ENCODE measurements at places on chromosomes 4 and X.

DNA sequence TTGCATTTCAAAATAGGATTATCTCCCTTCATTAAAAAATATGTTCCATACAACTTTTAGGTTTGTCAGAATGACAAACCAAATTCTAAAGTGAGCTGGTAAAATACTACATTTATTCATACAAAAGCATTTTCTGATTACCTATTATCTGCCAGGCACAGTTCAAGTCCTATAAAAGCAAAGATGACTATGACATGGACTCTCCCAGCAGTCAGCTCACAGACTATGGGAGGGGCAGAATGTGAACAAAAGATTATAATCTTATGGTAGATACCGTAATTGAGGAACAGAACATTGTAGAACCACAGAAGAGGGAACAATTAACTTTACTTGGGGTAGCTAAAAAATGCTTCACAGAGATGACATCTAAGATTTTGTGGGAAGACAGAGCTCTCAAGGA is 12.4 kb downstream of the PAQR3 start:
- DNase-seq: no peak

DNA sequence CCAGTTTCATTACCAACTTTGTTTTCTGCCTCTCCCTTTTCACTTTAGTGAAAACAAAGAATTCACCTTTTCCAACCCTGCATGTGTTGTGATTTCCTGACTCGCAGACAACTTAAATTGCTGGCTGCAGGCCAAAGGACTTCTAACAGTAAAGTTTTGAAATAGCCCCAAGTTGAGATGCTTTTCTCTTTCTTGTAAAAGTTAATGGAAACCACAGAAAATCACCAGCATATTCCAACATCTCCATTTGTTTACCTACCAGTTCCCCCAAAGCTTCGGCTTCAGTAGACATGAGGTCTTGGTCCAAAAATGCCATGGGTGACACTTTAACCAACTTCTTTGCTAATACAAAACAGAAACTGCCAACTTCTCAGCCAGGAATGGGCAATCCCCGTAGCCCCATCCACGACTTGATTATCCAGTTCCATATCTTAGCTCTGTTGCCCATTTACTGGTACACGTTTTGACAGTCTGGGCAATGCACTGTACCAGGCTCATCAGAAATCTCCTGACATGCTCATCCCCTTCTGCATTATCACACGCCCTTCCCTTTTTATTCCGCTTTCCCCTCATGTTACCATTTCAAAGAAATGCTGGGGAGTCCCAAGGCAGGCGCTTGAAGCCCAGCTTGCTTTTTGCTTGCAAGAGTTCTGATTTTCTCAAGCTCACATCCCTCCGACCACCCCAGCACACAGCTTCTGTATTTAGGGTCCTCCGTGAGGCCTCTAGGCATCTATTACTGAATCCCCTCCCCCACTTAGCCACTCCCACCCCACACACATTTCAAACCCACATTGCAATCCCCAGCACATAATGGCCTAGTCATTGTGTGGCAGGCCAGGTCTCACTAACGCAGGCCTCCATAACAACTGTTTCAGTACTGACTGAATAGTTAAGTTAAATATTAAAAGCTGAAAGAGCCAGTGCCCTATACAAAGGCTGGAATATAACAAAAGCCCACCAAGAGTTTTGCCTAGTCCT is 137.9 kb upstream of the S100G start:
- DNase-seq: no peak

DNA sequence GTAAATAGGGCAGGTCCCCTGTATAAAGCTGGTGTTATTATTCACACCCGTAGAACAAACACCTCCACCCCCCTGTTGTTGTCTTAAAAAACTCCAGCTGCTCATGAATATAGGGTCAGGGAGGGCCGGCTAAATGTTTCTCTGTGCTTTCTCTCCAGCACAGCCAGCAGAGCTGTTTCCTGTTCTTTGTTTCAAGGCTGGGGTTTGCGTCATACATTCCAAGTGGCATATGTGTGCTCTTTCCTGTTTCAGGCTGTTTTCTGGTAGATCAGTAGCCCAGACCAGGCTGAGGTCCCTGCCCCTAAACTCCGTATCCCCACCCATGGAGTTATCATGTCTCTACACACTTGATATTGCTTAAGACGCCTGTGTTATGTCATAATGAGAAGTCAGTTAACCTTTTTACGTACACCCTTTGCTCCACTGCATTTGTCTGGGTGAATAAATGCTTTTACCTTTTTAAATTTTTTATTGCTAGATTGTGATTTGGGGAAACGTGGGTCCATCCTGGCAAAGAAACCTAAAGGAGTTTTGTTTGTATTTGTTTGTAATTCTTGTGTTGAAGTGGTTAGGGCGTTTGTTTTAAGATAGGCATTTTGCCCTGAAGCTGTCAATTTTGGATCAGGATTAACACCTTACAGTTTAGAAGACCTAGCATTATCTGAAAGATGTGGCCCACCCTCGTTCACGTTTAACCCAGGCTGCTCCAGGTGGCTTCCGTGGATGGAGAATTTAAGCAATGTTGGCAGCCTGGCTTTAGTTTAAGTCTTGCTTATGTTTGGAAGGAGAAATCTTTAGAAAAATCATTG is 3.3 kb downstream of the KLF3 start:
- DNase-seq: no peak

GRCh38 chr4:21092531-21092930 is 392.3 kb downstream of the PACRGL start:
- DNase-seq: no peak

DNA sequence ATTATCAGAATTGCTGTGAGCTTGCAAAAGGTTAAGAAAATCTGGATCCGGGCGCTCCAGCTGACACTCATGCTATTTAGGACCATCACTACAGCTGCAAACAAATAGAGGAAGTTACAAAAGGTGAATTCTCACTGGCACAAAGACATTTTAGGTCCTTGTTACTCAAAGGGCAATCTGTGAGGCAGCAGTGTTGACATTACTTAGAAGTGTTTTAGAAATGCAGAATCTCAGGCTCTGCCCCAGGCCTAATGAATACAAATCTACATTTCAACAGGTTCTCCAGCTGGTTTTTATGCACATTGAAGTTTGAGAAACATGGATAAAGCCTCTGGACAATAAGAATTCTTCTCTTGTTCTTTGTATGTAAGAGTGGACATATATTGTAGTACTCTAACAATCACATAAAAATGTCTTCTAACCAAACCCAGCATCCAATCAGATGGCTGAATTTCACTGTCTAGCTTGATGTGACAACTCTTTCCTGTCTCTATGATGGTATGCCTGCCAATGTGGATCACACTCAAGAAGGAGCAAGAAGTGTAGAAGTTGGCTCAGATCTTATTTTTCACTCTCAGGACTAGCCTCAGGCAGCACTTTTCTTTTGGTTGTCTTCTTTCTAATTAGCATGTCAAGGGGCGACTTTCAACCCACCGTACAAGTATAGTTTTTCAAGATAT is 18.8 kb downstream of the SLC7A11 start:
- DNase-seq: no peak

DNA sequence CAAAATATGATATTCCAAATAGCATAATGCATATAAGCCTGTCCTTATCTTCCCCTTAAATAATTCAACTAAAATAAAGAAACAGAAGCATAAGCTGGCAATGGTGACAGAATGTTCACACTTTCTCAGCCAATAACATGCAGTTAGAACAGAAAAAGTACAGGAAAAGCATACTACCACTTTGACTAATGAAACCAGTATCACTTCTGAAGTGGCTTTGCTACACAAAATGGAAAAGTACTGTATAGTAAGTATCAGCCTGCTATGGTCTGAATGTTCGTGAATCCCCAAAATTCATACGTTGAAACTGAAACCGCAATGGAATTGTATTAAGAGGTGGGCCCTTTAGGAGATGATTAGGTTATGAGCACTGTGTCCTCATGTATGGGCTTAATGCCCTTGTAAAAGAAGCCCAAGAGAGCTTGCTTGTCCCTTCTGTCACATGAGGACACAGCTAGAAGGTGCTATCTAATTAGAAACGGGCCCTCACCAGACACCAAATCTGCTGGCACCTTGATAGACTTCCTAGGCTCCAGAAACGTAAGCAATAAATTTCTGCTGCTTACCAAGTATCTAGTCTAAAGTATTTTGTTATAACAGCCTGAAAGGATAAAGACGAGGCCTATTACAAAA is 102.6 kb downstream of the PRDM5 start:
- DNase-seq: no peak

DNA sequence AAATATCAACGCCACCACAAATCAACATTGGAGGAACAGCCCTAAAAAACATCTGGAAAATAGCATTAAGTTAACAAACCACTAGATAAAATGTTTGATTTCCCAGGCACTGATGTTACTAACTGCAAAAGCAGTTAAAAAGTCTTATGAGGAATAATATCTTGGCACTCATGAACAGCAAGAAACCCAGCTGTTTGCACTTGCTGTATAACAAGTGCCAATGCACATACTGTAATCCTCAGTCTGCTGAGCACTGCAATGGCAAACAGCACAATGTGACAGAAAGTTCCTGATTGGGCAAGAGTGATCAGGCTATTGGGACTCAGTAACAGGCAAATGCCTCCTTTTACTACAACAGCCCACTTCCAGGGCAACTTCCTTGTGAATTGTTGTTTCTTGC is 20.8 kb upstream of the SEC24B start:
- DNase-seq: no peak

GRCh38 chr4:121724671-121725070 is 27.9 kb upstream of the ANXA5 start:
- no peak for DNase-seq

DNA sequence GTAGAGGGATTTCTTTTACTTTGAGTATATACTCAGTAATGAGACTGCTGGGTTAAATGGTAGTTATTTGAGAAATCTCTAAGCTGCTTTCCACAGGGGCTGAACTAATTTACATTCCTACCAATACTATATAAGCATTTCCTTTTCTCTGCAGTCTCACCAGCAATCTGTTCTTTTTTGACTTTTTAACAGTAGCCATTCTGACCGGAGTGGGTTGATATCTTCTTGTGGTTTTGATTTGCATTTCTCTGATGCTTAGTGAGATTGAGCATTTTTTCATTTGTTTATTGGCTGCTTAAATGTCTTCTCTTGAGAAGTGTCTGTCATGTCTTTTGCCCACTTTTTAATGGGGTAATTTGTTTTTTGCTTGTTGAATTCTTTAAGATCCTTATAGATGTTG is 43.3 kb downstream of the SPCS3 start:
- DNase-seq: no peak

GRCh38 chr4:146534178-146534577 is 12.4 kb upstream of the SLC10A7 start:
- no peak for DNase-seq

- no peak for DNase-seq
Observed at GRCh38 chrX:39008549-39008948, 207.3 kb downstream of the MID1IP1 start.

DNA sequence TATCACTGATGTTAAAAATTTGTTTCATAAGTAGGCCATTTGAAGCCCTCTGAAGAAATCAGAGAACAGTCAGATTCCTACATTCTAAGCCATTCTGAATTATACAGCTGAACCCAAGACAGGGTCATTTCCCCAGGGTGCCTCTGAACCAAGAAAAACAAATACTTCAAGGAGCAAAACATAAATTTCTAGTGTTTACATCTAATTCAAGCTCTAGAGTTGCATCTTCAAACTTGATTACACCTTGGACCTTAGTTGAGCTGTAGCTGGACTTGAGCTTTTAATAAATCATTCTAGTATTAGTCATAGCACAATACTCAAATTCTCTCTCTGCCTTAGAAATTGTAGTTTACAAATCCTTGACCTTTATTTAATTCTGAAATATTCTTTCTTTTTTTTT is 87.6 kb upstream of the IL15 start:
- DNase-seq: no peak

DNA sequence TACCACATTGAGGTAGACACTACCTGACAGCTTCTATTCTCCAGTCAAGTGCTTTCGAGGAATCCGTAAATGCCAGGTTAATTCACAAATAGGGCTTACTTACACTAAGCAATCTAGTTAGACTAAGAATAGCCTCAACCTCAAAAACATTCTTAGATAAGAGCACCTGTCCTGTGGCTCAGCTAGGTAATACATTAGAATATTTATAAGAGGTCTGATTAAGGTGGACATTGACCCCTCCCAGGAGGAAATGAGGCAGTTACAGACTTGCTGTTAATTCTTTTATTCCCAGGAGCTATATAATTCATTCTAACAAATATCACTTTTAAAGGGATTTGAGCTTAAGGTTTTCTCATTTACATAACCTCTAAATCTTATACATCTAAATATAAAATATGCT is 758.1 kb downstream of the GRID2 start:
- DNase-seq: no peak

- no peak for DNase-seq
Observed at GRCh38 chrX:123563167-123563566, 169.7 kb downstream of the THOC2 start.

DNA sequence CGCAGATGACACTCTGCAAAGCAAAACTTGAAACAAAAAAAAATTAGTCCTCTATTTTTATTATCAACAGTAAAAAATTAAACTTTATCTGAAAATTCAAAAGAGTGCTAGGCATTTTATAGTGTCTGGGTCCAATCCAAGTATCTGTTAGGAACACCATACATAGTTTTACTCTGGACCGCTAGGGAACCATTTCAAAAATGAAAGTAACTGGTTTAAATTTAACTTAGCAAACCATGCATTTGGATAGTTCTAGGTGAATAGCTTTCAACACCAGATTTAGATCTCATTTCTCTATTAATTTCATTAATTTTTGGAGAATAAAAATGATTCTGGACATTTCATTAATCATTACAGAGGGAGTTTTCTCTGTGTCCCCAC is 1.2 kb downstream of the KLKB1 start:
- DNase-seq: no peak

- DNase-seq: peak; percentile 8
Observed at GRCh38 chr4:40749717-40750460, at the start of gene NSUN7. Gene NSUN7 (plus strand): TSS chr4:40749955. CDS start chr4:40750694, 739 bp downstream.

DNA sequence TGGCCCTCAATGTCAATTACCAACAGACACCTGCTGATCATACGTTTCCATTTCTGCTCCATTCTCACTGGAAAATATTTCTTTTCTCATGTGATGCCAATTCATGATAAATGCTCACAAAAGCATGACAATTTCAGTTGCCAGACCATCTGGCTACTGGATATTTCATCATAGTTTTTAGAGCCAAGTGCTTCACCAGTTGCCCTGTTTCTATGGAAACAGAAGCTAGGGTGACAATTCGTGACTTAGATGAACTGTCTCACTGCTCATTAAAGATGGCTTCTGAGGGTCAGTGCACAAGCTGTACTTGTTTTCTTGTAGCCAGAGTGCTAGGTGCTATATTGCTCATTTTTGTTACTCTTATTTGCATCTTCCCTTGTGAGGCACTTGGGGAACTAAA is 184.9 kb downstream of the COMMD8 start:
- no peak for DNase-seq

GRCh38 chr4:140943486-140944198 is 187.5 kb upstream of the TBC1D9 start:
- no peak for DNase-seq

All from stimulated activated CD8-positive, alpha-beta memory T cell treated with anti-CD3 and anti-CD28 coated beads, Interleukin-7, amount 100 ng/mL, for 48 hours (primary cell).